ENCODE measurements at places on chromosomes 16 and 17.
A peak's percentile ranks its signal among the peaks of the same experiment; 100 is the strongest.

- DNase-seq = no peak
These were observed 206.3 kb upstream of the FOXF1 start for GRCh38 chr16:86303787-86304678.

DNA sequence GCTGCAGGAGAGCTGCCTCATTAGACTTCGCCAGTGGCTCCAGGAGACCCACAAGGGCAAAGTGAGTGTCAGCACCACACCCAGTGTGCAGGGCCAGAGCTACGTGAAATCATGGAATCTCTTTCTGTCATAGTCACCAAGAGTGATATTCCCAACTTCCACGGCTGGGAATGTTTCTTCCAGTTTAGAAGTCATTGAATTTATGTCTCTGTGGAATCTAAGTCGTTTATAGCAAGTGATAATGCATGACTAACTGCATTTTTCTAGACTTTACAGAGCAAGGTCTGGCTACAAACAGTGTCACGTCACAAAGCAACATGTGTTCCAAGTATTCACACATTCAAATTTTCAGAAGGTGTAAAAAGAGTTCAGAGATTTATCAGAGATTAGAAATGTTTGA is 55.5 kb downstream of the SEC14L1 start:
- no peak for DNase-seq

- no peak for DNase-seq
These were observed 260.2 kb downstream of the HS3ST4 start for GRCh38 chr16:25951999-25952398.

DNA sequence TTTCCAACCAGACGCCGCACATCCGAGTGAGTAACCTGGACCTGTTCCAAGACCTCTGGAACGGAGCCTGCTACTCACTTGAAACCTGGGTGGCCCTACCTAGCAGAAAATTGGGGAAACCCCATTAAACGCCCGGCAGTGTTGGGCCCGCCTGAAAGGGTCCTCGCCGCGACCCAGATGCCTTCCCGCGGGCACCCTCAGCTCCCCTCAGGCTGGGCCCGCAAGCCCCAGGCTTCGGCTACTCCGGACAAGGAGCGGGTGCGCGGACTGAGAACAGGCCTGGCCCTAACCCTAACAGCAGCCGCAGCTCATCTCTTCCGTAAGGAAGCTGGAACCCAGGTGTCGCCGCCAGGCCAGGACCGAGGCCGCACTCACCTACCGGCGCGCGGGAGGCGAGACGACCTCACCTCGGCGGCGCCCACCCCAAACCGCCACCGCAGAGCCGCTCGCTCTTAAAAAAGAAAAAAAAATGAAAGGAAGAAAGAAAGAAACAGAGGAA is 344 bp downstream of the PSME3IP1 start:
- DNase-seq = no peak

DNA sequence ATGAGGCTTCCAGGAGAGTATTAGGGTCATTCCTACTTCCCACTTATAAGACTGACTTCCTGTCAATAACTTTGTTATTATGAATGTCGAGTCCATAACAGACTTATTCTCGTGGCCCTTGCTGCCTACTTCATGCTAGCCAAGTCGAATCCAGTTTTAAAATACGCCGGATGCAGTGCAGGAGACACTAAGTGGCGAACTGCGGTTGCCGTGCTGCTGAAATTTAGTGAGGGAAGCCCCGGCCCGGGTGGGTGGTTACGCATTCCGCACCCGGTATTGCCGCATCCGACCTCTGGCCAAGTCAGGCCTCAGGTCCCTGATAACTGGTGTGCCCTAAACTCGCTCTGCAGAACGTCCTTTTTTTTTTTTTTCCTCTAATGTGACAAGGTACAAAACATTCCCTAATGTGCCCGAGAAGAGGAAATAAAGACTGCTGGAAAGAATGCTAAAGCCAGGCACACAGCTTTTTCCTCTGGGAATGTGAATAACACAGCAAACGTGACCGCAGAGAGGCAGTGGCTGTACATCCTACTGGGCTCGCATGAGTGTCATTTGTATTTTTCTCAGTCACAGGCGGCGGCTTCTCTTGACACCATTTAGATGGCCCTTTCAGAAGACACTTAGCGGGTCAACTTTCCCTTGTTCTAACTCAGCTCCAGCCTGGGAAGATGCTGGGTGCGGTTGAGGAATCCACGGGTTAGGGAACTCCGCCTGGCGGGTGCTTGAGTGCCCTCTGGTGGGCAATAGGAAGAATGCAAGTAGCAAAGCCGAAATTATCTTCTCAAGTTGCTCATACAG is 7.1 kb upstream of the AKTIP start:
- peak; percentile 56 for DNase-seq

GRCh38 chr17:69763503-69763902 is 311.5 kb upstream of the KCNJ16 start:
- DNase-seq = no peak

DNA sequence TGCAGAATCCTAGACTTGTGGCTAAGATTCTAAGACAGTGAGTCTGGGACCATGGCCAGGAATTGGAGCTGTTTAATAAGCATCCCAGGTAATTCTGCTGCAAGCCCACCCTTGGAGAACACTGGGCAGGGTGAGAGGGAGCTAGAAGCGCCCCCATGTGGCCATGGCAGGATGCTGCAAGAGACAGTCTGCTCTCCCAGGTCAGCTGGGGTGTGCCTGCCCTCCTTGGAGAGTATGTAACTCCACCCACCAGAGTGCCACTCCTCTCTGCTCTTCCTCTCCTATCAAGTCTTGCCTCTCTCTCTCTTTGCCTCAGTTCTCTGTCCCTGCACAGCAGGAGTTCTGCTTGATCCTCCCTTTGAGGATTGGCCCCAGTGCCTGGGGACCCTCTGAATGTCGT is 14.9 kb downstream of the RCVRN start:
- no peak for DNase-seq

DNA sequence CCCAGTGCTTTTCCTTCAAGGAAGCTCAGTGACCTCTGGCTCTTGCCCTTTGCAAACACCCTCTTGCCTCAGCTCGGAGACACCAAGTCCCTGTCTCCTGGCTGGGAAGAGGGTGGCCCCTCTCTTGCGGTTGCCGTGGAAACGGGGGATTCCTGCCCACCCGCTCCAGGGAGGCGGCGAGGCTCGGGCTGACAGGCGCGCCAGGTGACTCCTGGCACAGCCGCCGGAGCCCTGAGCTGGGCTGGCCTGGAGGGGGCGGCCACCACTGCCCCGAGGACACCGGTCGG is 71.4 kb downstream of the ABR start:
- no peak for DNase-seq

DNA sequence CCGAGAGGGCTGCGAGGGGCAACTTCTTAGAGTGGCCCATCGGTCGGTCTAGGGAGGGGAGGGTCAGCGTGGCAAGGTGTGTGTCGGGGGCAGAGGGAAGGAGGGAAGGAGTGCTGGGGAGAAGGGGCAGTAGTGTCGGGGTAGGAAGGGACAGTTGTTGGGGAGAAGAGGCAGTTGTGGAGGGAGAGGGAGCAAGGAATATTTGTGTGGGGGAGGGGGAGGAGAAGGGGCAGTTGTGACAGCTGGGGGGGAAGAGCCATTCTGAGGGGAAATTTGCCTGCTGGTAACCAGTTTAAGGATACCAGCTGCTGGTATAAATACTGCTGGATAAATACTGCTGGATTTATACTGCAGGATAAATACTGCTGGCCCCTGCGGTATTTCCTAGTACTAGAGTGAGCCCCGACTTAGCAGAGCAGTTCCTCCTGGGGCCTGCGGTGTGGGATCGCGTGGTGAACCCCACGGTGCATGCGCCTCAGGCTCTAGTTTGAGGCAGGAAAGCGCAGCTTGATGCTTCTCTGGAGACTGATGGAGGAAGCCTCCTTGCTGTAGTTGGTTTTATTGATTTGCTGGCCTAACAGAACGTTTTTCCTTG is 309 bp downstream of the DNAH2 start:
- DNase-seq = no peak

DNA sequence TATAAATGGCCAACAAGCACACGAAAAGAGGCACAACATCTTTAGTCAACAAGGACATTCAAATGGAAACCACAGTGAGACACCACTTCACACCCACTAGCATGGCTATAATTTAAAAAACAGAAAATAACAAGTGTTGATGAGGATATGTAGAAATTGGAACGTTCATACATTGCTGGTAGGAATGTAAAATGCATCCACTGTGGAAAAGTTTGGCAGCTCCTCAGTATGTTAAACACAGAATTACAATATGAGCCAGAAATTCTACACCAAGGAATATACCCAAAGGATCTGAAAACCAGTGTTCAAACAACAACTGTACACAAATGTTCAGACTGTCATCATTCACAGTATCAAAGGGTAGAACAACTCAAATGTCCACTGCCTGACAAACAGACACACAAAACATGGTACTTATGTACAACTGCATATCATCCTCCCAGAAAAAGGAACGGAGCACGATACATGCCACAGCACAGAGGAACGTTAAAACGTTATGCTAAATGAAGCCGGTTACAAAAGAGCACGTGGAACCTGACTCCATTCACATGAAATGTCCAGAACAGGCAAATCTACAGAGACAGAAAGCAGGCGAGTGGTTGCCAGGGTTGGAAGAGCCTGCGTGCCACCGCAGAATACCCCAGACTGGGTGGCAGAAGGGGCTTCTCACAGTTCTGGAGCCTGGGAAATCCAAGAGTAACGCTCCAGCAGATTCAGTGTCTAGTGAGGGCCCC is 32.8 kb upstream of the METRNL start:
- DNase-seq = no peak

DNA sequence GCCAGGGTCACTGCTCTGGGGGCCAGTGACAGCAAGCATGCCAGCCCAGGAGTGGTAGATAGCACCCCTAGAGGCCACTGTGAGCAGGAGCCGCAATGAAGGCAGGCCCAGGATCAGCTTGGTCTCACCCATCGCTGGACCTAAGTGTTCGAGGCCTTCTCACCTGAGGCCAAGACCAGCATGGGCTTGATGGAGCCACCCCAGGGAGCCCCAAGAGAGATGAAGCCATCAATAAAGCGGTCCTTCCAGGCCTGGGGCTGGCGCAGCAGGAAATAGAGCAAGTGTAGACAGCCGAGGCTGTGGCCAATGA is 1.8 kb downstream of the LCAT start:
- no peak for DNase-seq

DNA sequence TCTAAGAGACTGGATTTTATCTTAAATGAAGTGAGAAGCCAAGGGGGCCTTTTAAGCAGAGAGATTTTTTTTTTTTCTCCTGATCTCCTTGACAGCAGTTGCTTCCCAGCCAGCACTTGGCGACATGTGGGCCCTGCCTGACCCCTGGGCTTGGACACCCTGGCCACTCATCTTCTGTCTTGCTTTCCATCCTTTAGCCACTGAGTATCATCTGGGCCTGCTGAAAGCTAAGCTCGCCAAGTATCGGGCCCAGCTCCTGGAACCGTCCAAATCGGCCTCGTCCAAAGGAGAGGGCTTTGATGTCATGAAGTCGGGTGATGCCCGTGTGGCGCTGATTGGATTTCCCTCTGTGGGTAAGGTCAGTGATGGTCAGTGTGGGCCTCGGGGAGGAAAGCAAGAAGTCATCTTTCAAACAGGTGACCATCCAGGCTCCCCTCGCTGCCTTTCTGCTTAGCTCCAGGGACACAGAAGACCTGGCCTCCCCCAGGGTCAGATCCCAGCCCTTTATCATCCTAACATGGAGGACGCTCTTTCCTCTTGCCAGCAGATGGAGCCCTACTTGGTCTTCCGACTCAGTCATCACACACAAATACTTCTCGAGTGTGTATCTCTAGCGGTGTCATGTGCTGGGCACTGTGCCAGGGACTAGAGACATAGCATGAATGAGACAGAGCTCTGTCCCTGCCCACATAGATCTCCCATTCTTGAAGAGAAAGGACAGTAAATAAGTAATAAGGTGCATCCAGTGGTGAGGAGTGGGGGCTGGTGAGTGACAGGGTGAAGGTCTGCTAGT is 6.1 kb downstream of the DRG2 start:
- no peak for DNase-seq

DNA sequence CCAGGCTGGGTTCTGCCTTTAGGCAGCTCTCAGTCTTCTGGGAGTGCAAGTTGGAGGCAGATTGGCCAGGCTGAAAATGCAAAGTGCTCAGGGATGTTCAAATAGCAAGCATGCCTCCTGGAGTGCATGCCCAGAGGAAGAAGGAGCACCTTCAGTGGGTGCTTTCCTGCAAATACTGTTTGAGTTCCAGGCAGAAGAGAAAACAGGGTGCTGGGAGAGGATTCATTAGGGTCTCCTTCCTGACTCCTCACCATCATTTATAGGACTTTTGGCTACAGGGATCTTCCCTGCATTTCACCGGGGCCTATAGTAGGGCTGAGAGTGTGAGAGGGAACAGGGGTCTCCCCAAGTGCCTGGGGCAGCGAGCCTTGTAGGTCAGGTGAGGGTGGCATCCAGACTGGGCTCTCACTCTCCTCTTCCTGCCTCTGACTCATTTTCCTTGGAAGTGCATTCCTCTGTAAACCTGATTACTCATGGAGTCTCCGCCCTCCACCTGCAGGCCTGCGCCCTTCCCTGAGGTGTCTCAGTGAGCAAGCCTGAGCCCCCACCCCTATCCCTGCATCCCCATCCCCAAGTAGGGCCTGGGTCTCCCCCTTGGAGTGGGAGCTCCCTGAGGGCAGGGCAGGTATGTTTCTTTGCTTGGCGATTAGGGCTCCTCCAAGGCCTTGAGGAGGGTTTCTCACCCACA is 17.1 kb upstream of the TNS4 start:
- DNase-seq = no peak

- no peak for DNase-seq
These were observed 38.2 kb downstream of the PRPSAP2 start for GRCh38 chr17:18896146-18896545.

GRCh38 chr16:54405478-54405877 is 118.9 kb upstream of the IRX3 start:
- no peak for DNase-seq

- DNase-seq = no peak
These were observed 14.9 kb downstream of the CDIP1 start for GRCh38 chr16:4523686-4524085.

GRCh38 chr17:50177476-50177875 is 11.7 kb downstream of the SGCA start:
- DNase-seq = no peak

DNA sequence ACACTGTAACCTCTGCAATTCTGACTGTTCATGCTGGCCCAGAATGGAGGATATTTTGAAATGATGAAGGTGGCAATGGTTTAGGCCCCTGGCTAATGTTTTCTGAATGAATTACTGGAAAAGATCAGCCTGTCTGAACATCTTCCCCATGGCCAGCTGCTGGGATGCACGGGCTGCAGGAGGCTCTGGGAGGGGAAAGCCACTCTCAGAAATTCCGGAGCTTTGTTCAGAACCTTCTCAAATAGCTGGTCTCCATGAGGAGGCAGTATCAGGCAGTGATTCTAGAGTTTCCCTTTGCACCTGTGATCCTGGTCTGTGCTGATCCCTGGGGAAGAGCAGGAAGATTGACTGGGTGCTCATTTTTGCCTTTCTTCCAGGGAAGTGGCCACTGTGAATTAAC is 5.0 kb downstream of the SLC6A2 start:
- DNase-seq = no peak

DNA sequence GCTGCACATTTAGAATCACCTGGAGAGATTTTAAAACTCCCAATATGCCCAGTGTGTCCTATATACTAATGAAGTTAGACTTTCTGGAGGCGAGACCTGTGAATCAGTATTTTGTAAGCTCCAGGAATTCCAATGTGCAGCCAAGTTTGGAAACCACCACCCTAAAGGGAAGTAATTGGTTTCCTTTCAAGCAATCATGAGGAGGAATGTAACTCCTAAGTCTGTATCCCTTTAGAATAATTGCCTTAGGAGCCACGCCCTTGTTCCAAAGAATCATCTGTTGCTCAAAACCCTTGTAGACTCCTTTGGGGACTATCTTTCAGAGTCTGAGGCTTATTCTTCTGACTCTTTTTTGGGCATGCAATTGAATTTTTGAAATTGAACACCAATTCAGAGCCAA is 84.4 kb downstream of the DNAH9 start:
- DNase-seq = no peak

Measured in NCI-H774 (cell line).